ENCODE measurements at places on chromosomes 7 and 10.

GRCh38 chr7:12440229-12440628 lies 36.6 kb upstream of the VWDE start:
- DNase-seq, result no peak

DNA sequence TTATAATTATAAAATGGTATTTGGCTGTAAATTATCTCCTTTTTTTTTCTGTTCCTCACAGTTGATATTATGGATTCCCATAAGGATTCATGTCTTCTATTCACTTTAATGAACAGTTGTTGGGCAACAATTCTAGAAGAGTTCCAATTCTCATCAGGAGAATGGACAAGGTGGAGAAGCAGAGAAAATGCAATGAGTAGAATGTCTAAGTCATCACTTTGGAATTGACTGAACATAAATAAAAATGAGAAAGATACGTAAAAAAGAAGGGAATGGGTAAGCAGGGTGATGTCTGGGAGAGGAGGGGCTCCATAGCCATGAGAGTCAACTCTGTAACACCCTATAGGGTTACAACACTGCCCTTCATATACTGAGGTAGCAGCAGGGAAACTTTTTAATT lies 1.8 kb upstream of the CAV2 start:
- no peak for DNase-seq

- DNase-seq, result no peak
Measured at GRCh38 chr10:82880776-82881290, 1005.8 kb downstream of the NRG3 start.

DNA sequence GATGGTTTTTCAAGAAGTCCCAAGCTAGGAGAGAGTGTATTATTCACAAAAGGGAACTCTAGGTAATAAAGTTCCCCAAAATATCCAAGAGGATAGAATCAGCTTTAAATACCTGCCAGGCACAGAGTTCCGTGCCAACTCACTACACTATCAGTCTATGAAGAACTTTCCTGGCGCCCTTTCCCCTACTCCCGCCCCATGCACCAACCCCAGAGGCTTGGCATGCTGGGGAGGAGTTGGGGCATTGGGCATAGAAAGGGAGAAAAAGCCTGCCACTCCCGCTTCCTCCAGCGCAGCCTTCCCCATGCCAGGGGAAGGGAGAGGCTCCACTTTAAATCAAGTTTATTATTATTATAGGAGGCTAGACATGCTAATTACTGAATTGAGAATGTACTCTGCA lies 54.9 kb downstream of the ZNF800 start:
- DNase-seq, result no peak

- no peak for DNase-seq
Measured at GRCh38 chr7:128093614-128094570, 62.7 kb upstream of the LRRC4 start.

DNA sequence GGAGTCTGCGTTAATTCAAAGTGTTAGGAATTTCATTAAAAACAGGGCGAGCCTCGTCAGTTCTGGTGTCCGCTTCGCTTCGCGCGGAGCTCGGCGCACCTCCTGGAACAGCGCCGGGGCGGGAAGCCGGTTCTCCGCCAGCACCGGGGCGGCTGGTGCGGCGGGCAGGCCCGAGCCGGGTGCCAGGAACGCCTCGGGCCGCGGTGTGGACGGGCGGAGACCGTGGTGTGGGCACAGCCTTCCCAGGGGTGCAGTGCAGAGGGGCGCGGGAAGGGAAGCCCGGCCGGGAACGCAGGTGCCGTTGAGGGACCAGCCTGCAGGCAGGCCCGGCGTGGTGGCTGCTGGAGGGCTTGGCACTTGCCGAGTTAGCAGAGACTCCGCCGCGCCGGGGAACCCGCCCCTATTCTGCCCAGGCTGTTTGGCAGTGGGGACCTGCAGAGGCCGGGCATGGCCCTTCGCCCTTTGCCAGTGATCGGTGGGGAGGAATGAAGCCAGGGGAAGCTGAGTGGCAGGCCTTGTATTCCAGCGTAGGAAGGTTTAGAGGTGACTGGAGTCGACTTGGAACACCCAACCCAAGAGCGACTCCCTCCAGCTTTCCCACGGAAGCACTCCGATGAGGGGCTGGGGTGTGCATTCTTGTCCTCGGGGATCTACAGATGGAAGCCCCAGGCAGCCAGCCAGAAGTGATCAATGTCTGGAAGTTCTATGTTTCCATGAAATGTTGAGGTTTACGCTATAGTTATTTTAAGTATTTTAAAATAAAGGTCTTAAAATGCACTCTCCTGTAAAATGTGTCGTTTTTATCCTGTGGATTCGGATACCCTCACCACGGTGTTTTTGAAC lies 945 bp upstream of the RHEB start:
- peak; percentile 22 for DNase-seq

GRCh38 chr7:138204982-138205298 lies 128.7 kb downstream of the AKR1D1 start:
- DNase-seq, result no peak

GRCh38 chr7:159022238-159022993 lies 122.3 kb downstream of the VIPR2 start:
- no peak for DNase-seq

DNA sequence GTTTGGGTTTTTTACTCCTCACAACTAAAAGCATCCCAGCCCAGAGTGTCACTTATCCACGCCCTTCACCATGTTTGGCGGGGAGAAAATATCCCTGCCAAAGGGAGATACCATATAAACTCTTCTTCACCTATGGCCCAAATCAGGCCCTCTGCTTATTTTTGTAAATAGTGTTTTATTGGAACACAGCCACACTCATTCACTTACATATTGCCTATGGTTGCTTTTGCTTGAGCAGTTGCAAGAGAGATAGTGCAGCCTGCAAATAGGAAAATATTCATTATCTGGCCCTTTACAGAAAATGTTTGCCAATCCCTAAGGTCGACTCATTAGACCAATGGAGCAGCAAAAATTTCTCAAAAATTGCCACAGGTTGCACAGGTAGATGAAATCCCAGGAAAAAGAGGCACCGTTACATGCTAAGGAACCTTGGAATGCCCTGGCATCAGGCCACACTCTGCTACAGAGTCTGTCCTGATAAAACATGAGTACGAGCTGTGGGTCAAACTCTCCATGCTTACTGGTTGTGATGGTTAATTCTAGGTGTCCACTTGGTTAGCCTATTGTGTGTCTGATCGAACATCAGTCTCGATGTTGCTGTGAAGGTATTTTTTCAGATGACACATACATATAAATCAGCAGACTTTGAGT lies 7.9 kb upstream of the RASSF4 start:
- DNase-seq, result no peak

DNA sequence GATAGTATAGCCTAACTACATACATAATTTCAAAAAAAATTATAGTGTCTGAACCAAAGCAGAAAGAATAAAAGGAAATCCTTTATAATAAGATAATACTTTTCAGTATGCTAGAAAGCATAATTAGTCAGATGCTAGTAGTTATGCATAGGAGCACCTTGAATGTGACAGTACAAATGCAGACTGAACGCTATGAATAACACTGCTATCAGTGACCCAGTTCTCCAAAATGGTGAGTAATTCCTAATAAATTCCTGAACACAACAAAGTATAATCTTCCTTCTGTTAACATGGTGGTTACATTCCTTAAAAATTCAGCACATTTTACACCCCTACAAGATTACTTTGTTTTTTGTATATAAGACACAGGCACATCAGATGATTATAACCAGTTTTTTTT lies 1.2 kb upstream of the CHPF2 start:
- DNase-seq, result no peak

DNA sequence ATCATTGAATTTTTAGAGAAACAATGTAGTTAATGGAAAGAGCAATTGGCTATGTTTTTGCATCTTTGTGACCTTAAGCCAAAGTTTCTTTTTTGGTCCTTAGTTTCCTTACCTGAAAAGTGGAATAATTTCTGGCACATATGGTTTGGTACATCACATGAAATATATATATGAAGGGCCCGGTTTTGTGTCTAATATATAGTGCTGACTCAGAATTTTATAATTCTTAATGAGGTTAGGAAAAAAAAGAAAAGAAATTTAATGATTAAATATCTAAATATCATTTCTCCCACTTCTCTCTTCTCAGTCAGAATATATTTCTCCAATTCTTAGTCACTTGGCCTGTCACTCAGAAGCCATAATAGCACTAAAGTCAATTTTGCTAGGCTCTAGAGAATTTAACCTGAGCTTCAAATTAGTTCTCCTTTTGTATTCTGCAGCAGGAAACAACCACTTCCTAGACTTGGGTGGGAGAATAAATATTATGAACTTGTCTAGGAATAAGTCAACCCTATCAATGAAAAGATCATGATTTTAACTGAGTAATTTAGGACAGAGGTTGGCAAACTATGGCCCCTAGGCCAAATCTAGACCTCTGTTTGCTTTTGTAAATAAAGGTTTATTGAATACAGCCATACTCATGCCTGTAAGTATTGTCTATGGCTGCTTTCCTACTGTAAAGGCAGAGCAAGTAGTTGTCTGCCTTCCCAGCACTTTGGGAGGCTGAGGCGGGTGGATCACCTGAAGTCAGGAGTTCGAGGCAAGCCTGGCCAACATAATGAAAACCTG lies 34.6 kb downstream of the PPP1R9A start:
- no peak for DNase-seq

DNA sequence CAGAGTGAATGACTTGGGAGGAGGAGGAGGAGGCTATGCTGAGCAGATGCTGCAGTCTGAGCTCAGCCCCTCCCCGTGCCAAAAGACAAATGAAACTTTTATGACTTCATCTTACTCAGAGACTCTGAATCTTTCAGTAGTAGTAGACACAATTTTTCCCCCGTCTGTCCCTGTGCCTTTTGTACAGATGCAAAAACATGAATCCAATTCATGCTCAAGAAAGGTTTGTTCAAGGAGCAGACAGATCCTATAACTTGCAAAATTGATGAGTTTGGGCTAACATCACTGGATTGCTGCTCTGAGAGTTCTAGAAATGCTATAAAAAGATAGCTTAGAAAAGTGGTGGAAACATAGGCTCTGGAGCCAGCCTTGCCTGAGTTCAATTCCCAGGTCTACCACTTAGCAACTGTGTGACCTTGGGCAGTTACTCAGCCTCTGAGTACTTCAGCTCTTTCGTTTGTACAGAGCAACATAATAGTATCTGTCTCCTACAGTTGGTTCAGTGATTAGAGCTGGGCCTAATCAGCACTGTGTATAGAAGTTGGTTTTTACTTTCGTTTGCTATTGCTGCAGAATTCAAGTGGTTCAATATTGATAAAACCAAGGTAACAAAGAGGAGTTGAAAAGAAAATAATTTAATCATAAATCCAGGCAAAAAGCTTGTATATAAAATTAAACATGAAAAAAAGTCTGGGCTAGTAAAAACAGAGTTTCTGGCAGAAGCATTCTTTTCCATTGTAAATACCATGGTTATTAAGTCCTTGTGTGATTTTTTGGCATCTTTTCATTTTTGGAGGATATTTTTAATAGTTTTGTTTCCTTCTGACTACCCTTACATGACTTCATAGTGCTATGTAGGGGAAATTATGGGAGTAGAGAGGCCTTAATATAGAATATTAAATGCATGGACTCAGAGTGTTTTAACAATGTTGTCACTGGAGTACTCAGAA lies 174.2 kb upstream of the ZNF32 start:
- DNase-seq, result no peak

DNA sequence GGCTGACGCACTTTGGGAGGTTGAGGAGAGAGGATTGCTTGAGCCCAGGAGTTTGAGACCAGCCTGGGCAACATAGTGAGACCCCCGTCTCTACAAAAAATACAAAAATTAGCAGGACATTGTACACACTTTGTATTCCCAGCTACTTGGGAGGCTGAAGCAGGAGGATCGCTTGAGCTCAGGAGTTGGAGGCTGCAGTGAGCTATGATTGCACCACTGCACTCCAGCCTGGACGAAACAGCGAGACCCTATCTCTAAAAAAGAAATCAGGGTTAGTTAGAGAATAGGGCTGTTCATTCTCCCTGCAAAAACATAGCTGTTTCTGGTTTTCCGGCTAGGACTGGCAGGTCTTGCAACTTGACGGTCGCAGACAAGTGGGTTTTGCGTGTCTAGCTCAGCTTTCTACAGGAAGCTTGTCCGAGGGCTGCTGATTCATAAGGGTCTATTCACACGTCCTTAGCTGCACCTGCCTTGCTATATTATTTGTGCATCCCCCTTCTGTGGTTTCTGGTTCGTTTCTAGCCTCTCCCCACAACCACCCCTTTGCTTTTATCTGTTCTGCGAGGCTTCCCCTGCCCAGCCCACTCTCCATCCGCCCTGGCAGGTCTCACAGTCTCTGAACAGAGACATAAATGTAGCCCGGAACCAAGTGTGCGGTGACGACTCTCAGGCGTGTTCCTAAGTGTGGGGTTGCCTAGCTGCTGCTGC lies 10.7 kb downstream of the AMZ1 start:
- DNase-seq, result no peak

DNA sequence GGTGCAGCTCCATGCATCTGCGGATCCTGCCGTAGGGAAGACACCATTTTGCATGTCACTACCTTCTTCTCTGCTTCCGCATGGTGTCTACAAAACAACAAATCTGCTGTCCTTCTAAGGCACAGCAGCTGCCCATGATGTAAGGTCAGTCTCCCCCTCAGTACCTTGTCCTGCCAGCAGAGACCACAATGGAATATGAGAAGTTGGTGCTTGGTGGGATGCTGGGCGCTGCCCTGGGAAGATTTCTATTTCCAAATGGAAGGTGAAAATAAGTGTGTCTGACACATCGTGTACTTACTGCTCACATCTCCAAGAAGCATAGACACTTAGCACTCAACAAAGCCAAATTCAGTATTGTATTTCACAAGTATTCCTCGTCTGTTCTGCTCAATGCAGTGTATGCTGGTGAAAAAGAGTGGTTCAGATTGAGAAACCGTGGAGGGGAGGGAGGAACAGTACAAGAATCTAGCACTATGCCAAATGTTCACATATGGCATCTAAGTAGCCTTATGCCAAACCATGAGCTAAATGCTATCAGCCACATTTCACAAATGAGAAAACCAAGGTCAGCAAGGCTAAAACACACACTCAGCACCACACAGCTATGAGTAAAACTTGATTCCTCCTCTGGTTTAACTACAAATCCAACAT lies 95.0 kb downstream of the GRB10 start:
- DNase-seq, result no peak

GRCh38 chr10:113626809-113627355 lies 37.0 kb downstream of the NRAP start:
- DNase-seq, result no peak

DNA sequence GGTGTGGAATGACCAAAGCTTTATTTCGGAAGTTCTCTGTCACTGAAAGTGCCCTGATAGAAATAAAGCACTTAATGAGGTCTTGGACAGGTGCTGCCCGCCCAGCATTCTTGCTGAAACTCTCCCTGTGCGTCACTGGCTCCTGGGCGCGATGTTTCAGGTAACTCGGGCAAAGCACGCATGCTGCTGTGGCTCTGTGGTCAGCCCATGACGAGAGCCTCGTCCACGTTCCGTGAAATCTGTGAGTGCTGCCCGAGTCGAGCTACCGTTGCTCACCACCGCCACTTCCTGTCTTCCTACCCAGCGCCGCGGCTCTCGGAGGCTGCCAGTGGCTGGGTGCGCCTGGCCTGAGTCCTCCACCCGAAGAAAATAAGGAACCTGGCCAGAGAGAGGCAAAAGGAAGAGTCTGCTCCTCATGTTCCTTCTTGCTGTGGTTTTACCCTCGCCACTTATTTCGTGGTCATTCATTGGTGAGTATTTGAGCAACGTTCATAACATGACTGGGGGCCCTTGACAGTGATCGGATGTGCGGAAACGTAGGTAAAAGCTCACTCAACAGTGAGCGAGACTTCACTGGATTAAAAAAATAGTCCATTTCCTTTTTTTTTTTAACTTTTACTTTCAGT lies 95.5 kb downstream of the MAP3K8 start:
- peak; percentile 94 for DNase-seq

All from inflammatory macrophage (primary cell).